ENCODE measurements at places on chromosomes 2 and 18.

GRCh38 chr18:21703241-21703820 lies 1.2 kb downstream of the ABHD3 start:
- peak; percentile 52 for DNase-seq

GRCh38 chr18:74598350-74599001 lies 806 bp downstream of the ZNF407 start:
- DNase-seq = peak; percentile 50

GRCh38 chr2:100339823-100340222 lies 17.5 kb upstream of the LONRF2 start:
- no peak for DNase-seq

GRCh38 chr2:120299004-120299403 lies 46.4 kb downstream of the RALB start:
- no peak for DNase-seq

DNA sequence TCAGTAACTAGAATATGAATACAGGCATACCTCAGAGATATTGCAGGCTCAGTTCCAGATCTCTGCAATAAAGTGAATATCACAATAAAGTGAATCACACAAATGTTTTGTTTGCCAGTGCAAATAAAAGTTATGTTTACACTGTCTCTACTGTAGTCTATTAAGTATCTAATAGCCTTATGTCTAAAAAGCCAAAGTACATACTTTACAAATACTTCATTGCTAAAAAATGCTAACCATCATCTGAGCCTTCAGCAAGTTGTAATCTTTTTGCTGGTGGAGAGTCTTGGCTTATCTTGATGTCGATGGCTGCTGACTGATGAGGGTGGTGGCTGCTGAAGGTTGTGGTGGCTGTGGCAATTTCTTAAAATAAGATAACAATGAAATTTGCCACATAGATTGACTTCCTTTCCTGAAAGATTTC lies 159.4 kb downstream of the MYO1B start:
- no peak for DNase-seq

Measured in HuH-7 (cell line).